ENCODE measurements at places on chromosomes 7 and 10.

DNA sequence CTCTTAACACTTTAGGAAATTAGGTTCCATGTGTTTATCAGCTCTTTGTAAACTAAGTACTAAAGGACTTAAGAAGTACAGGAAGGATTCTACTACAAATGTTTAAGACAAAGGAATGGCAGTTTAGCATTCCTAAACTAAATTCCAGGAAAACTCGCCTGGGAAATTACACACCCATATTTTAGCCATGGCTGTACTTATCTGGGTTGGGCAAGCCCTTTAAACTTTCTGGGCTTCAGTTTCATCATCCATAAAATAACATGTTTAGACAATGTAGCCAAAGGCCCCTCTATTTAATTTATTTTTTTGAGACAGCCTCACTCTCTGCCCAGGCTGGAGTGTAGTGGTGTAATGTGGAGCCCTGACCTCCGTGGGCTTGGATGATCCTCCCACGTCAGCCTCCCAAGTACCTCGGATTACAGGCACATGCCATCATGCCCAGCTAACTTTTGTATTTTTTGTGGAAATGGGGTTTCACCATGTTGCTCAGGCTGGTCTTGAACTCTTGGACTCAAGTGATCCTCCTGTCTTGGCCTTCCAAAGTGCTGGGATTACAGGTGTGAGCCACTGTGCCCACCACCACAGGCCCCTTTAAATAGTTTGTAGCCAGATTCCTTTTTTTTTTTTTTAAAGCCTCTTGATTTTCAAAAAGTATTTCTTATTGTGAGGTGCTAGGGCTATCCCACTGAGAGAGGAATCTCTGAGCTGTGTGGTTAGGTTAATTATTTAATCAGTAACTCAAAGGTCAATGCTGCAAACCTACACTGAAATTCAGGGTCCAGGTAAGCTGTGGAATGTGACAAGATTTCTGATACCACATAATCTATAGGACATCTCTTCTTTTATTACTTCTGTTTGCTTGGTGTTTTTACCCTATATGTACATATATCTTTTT lies 32.1 kb downstream of the TMEM60 start:
- DNase-seq: no peak

GRCh38 chr7:20305726-20306125 lies 25.0 kb upstream of the ITGB8 start:
- no peak for DNase-seq

DNA sequence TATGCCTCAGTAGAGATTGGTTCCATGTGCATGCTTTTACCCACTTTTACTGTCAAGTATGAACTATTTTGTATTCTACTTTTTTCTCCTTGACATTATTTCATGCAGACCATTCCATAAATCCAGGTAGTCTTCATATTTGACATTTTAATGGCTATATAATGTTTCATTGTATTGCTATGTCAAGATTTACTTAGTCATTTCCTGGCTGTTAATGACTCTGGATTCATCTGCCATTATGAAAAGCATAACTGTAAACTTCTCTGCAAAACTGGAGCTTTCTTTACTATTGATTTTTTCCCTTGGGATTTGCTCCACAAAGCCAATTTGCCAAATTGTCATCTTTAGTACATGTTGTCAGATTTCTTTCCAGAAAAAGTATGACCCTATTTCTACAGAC lies 6.8 kb upstream of the MSRB2 start:
- no peak for DNase-seq

DNA sequence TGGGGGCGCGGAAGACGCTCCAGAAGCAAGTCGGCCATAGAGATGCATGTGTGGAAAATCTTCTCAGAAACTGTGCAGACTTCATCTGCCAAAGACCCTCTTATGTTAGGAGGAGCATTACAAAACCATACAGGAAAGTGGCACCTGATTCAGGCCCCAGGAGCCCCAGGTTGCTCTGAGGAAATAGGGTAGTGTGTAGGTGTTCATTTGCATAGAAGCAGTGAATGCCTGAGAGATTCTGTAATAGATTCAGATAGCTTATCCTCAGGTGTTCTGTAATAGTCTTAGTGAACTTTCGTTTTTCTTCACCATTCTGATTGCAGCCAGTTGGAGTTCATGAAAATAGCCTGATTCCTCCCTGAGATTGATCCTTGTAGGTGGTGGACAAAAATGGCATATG lies 106.4 kb upstream of the GJD4 start:
- no peak for DNase-seq

DNA sequence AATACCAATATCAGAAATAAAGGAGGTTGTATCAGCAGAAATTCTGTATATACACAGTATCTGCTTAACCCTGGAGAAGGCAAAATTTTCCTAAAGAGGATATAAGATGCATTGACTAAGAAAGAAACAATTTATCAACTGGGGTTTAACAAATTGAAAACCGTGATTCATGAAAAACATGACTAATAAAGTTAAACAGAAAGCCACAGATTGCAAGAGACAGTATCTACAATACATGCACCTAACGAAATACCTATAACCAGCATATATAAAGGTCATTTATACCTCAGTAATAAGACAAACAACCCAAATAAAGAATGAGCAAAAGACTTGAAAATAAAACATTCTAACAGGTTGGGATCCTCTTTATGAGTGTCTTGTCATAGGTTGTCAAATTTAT lies 101.8 kb downstream of the IQUB start:
- no peak for DNase-seq

- DNase-seq: no peak
Observed at GRCh38 chr7:30027065-30027456, 559 bp upstream of the FKBP14 start.

DNA sequence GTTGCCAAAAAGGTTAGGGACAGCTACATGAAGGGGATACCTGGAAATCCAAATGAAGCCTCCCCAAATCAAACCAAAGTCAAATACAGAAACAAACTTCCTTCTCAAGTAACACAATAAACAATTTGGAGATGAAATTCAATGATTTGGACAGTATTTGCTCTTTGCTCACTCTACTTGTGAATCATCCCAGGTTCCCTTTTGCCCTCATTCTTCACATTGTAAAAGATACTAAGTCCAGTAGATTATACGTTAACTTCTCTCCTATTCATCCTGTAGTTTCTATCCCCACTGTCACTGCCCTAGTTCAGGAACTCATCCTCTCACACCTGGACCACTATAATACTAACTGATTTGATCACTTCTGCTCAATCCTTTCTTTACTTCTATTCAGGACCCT lies 28.3 kb downstream of the FZD1 start:
- no peak for DNase-seq

DNA sequence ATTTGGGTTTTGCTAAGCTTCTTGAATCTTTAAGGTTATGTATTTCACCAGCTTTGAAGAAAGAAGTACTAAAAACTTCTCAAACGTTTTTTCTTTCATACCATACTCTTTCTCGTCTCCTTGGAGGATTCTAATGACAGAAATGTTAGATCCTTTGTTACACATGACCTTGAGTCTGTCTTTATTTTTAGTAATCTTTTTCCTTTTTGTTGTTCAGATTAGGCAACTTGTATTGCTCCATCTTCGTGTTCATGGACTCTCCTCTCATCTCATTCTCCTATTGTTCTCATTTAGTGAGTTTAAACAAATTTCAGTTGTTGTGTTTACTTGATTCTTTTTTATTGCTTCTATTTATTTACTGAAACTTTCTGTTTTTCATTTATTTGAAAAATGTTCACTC lies 73.7 kb downstream of the WDFY4 start:
- DNase-seq: no peak

DNA sequence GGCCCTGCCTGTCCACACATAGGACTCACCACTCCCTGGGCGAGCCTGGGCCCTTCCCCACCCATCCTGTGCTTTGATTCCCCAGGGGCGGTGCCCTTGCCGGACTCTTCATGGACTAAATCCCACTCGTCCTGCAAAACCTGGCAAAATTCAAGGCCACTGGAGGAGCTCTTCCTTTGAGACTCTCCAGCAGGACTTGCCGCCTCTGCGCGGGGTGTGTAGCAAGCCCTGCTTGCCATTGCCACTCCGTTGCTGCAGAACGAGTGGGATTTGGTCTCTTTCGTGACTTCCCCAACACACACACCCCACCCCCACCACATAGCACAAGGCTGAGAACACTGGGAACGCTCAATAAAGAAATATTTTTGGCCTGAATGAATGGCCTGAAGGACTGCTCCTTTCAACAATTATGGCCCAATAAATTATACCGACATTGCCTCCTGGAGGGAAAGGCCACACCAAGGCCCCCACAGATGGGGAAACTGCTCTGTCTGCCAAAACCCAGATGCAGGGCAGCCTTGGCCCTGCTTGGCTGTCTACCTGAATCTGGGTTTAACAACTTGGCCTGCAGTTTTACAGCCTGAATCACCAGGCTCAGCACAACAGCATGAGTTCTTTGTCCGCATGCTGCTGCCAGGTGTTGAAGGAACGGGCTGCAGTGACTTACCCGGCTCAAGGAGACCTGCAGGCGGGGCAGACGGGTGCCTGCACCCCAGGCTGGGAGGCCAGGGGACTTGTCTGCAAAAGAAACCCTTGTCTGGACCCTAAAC lies 72.8 kb upstream of the KAT6B start:
- peak; percentile 27 for DNase-seq

- DNase-seq: no peak
Observed at GRCh38 chr10:84355106-84355505, 26.7 kb downstream of the CCSER2 start.

- DNase-seq: no peak
Observed at GRCh38 chr10:118723466-118723865, 31.3 kb downstream of the CACUL1 start.

DNA sequence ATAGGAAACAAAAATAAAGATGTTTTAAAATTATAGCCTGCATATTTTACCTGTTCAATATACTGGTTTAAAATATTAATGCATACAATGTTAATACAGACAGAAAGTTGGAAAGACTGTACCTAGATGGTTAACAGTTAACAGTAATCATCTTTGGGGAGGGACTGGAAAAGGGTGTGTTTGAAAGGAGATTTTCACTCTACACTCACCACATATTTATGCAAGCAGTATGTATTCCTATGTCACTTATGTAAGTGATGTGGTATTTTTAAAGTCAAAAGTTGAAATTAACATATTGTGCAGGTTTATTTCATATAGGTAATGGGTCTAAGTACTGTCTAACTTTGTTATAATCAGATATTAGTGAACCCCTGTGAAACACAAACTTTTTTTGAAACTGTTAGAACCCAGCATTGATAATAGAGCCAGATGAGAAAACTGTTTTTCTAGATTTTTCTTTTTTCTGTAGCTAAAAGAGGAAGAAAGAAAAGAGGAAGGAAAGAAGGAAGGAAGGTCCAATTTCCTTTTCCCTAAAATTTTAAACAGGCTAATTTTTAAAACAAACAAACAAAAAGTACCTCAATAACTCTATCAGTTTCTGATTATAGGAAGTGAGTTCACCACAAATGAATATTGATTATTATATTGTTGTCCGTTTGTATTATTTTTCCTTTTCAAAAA lies 9.0 kb upstream of the STARD3NL start:
- no peak for DNase-seq

DNA sequence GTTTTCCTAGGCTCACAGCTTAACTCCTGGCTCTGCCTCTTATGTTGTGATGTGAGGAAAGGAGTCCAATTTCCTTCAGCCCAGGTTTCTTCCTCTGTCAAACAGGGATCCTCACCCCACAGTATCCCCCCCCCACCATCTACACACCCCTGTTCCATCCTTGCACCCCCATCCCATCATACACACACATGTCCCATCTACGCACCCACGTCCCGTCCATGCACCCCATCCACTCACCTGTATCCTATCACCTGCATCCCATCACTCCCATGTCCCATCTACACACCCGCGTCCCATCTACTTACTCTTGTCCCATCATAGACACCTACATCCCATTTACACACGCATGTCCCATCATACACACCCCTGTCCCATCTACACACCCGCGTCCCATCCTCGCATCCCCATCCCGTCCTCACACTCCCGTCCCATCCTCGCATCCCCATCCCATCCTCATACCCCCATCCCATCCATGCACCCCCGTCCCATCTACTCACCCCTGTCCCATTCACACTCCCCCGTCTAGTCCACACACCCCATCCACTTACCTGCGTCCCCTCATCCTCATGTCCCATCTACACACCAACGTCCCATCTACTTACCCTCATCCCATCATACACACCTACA lies 117.3 kb downstream of the TRRAP start:
- no peak for DNase-seq

GRCh38 chr7:28668085-28668484 lies 255.8 kb downstream of the CREB5 start:
- no peak for DNase-seq

- no peak for DNase-seq
Observed at GRCh38 chr10:26481914-26482550, 43.9 kb downstream of the APBB1IP start.

DNA sequence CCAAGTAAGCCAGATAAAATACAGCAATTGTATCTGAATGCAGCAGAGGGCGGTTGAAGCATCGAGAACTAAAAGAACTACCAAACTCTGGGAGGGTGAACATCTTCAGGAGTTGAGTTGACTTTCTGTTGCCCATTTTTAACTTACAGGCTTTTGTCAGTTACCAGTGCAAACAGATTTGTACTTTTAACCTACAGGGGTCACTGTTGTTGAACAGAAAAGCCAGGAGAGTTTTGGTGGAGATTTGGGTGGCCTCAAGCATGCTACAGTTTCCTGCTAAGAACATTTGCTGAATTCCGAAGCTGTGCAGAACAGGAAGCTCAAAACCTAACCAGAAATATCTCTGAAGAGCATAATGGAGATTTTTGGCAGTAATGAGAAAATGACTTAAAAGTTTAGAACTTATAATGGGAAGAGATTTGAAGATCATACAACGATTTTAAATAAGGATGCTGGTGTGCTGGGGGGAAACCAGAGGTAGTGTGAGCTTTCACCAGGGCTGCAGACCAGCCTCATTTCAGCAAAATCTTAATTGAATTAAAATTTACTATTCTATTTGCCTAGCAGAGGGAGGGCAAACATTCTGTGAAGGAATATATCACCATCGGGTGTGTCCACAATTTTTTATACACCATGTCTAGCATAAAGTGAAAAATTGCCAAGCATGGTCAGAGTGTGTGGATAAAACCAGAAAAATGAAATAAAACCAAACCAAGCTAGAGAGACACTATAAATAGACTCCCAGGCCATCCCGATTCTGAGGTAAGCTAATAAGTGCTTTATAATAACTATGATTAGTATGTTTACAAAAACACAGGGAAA lies 208.6 kb upstream of the CCDC6 start:
- DNase-seq: no peak

DNA sequence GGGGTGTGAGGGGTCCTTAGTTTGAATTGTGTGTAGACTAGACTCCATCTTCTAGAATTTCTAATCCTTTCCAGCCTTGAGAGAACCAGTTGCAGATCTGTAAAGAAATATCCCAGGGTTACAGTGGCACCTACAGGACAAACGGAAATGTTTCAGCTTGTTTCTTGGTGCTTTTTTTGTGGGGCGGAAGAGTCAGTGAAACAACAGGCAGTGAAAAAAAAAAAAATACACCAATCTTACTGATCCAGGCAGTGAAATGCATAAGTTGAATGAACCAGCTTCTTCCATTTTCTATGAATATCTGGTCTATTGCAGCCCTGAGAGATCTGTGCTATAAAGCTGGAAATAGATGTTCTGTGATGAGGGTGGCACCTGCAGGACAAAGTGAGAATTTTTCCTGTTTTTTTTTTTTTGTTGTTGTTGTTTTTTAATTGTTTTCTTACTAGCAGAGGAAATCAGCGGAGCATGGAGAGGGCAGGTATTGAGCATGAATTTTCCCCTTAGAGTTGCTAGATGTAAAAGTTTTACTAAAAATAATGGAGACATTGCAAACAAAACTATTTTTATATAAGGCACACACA lies 81.9 kb upstream of the DYNC1I1 start:
- peak; percentile 32 for DNase-seq
